ENCODE measurements at places on chromosomes 2 and 18.

- no peak for DNase-seq
Measured at GRCh38 chr2:69514819-69515218, 77.6 kb upstream of the NFU1 start.

DNA sequence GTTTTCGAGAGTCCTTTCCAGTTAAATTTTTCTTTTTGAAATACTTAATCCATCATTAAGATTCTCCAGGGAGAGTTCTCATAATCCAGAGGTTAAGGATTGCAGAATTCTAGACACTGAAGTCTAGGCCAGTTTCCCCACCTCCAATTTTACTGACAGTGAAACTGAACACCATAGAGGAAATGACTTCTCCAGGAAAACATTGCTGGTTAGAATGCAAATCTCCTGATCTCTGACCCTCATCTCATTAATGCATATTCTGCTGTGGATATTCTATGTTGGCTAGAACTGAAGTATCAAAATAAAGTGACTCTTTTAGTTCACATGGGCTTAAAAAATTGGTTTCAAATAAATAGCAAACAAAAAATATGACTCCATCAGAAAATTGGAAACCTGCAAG lies 105.8 kb upstream of the UGP2 start:
- no peak for DNase-seq

DNA sequence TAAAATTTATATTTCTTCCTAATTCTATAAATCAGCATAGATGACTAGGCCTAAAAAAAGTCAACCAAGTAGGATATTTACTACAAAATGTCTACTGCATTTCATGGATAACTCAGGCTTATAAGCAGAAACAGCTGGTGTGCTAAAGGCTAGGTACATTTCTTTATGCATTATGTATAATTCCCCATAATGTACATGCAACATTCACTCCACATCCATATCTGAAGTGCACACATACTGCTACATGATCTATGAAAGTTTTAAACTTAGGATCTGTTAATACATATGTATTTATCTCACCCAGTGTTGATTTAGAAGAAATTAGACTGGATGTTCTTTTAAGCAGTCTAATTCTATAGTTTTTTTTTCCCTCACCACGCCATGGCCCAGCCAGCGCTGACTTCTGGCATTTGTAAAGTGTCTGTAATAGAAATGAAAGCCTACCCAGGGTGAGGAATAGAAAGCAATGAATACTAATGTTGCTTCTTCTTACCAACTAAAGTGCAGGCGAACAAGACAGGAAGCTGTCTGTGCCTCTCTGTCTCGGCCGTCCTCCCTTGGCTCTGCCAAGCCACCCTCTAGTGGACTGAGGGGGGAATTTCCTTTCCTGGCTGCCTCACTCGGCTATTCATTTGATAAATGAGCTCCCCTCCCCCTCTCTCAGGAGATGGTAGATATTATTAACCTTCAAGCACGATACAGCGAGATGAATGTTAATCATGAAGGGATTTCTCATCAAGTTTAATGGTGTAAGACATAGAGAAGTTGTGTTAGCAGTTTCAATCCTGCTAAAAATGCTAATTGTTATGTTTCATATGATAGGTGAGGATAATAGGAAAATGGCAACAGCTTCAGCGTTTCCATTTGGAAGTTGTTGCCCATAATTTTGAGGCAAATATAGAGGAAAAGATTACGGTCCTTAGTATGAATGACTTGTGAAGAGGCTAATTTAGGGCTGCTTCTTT lies 384.5 kb downstream of the MTX2 start:
- DNase-seq: peak; percentile 50

DNA sequence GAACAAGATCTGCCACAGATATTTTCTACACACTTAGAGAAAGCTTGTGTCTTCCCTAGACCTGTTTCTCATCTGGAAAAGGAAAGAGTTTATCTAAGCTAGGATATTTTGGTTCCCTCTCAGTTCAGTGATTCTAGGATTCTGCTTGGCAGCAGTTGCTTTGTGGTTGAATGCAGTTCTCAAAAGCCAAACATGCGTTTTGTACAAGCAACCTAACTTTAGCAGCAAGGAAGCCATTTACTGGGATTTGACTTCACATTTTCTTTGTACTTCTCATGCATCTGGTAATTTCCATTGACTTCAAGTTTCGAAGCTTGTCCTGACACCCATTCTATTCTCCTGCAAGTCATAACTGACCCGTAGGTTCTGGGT lies 33.3 kb downstream of the VSNL1 start:
- no peak for DNase-seq

- no peak for DNase-seq
Measured at GRCh38 chr2:197972587-197972986, 168.2 kb downstream of the PLCL1 start.

GRCh38 chr2:174573621-174574081 lies 24.0 kb downstream of the WIPF1 start:
- no peak for DNase-seq

DNA sequence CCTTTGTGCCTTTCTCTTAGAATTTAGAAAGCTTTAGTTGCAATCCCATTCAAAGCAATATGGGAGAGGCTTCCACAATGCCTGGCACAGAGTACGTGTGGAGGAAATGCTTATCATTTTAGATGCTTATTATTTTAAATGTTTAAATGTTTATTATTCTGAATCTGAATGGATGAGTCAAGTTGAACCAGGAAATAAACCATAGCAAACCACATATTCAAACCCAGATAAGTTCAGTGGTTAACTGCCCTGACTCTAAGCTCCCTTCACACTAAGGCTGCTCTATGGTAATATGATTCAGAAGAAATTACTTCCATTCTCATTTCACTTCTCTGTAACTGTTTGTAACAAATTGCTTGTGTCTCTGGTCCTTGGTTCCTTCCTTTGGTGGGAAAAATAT lies 5.2 kb upstream of the PPP4R1 start:
- DNase-seq: no peak

- DNase-seq: no peak
Measured at GRCh38 chr2:36329746-36330472, 25.7 kb upstream of the CRIM1 start.

- DNase-seq: no peak
Measured at GRCh38 chr2:209663656-209664055, 108.0 kb upstream of the UNC80 start.

DNA sequence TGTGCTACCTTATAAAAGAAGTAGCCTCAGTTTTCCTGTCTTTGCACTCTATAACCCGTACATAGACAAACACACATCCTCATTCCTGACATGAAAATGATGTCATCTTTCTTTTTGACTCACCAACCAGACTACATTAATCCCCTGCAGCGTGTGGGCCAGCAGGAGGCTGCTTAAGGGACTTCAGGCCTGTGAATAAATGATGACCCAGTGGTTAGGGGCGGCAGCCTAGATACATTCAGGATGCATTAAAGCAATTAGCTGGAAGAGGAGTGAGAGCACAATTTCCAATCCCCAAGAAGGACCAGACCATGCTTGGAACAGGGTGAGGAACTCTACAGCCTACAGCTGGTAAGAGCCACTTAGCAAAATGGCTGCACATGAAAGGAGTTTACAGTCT lies 57.3 kb upstream of the KLF7 start:
- no peak for DNase-seq

DNA sequence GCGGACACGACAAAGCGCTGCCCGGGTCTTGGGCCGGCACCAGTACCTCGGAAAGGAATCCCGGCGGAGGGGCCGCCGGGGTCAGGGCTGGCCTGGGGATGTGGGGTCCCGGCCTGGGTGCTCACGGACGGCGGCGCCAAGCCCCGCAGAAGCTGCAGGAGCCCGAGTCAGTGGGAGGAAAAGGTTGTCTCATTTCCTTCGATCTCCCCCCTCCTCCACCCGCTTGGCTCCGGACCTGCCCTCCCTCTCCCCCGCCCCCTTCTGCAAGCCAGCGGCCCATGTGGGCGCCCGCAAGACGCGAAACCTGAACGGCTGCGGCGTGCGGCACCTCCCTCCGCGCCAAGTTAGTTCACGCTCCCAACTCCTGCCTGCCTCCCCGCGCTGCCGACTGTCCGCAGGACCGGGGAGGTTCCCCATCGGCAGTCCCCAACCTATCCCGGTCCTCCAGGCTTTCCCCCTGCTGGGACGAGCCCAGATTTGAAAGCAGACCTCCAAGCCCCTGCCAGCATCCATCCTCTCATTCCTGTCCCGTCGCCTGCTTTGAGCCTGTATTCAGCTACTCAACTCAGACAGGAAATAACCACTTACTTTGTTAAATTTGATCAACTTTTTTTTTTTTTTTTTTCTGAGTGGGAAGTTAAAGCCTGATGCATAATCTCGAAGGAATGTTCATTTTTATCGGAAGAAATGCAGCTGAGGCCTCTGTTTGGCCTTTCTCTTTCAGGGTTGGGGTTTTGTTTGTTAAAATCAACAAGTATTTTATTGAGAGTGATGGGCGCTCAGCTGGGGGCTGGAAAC lies at the start of gene EVA1A:
Gene EVA1A (minus strand): TSS at position 172 of the 798 bp plus-strand sequence. CDS start 42,799 bp downstream, outside the sequence.
- no peak for DNase-seq

DNA sequence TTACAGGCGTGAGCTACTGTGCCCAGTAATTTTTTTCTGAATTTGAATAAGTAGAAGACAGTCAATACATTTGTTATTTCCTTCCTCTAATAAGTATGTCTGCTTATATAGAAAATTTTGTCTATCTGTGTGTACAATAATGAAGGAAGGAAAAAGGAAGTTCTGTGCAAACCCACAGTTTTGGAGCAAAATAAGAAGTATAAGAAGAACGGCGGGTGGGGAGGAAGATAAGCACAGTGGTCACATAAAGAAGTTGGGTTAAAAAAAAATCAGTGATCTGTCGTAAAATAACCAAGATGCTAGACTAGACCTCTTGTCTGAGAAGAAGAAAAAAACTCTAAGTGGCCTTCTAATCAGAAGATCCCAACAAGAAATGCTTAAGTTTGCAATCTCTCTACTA lies 20.2 kb downstream of the MGAT4A start:
- no peak for DNase-seq

GRCh38 chr2:159129824-159130223 lies 156.7 kb downstream of the WDSUB1 start:
- DNase-seq: peak; percentile 34

GRCh38 chr2:75406131-75406581 lies 154.6 kb downstream of the EVA1A start:
- no peak for DNase-seq

DNA sequence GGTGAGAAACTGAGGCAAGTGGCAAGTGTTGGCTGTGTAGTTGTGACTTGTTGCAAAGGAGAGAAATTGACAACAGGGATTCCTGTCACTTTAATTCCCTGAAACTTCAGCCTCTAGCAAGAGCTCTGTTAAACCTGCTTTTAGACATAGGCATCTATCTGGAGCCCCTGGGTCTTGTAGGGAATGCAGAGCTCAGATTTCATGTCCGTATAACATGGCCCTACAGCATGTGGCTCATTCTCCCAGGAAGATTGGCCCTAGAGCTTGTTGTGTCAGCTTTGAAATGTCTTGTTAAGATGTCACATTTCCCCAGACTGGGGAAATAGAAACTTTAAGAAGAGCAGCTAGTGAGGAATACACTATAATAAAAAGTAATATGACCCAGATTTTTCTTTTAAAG lies 115.8 kb downstream of the POLE4 start:
- DNase-seq: no peak

GRCh38 chr2:211396815-211397214 lies 840.4 kb downstream of the CPS1 start:
- DNase-seq: peak; percentile 44

- DNase-seq: no peak
Measured at GRCh38 chr2:39099870-39100728, 20.8 kb downstream of the SOS1 start.

DNA sequence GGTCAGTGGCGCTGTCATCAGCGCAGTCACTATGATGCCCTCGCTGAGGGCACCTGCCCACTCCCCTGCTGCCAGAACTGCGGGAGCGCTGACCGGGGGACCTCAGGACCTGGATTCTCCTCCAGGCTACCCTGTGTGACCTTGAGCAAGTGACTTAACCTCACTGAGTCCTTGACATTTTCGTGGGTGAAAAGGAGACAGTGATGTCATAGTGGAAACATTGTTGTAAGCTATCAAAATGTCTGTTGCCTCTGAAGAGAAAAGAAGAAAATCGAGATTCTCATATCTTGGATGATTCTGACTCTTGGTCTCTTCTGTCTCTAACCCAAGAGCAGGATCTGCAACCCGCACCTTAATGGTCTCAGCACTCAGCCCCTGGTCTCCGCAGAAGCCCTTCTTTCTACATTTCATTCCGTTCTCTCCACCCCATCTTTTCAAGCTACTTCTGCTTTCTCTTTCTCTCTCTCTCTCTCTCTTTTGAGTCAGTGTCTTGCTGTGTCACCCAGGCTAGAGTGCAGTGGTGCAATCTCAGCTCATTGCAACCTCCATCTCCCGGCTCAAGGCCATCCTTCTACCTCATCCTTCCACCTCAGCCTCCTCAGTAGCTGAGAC lies 978 bp upstream of the TUBA4A start:
- no peak for DNase-seq

GRCh38 chr2:209570194-209570593 lies 146.3 kb downstream of the MAP2 start:
- DNase-seq: no peak

DNA sequence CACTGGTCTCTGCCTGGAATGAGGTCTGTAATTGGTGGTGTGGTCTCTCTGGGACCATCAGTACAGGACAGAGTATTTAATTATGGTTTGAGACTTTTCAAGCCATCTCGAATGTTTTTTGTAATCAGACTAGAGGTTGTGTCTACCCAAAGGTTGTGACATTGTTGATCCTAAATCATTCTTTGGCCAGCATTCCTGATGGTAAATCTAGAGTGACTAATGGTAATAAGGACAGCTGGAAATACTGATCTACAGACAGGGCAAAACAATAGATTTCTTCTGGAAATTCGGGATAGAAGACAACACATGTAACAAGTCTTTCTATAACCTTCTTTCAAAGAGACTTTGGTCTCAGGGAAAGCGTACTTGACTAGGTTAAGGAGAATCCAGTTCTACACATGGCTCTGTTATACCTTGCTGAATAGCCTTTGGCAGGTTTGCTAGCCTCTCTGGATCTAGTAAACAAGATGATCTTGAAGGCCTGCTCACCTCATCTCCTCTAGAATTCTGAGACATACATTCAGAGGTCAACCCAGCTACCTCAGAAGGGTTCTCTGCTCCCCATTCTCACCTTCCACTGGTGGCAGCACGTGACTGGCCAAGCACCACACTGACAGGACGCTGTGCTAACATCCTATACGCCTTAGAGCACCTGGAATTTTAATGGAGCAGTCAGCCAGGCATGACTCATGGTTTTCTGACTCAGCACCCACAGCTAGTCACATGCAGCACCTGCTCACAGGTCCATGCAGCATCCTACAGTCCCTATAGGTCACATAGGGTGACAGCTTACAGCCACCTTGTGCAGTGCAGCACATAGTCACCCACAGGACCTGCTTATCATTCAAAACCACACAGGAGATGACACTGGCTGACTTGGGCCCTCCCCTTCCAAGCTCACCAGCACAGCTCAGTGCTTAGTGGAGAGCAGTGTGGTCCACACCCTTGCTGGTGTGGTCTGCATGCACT lies 12.2 kb downstream of the PLB1 start:
- DNase-seq: no peak

GRCh38 chr2:222423186-222423585 lies 1.2 kb upstream of the SGPP2 start:
- DNase-seq: no peak

Data from NCI-H1694 treated with DMSO at 0.1 percent for 48 hours (cell line).